ENCODE measurements at places on chromosomes 3 and 15.

GRCh38 chr15:32838820-32839219 lies 121.0 kb downstream of the GREM1 start:
- DNase-seq, result no peak

GRCh38 chr3:62318365-62318751 lies 55.0 kb downstream of the FEZF2 start:
- DNase-seq, result no peak

DNA sequence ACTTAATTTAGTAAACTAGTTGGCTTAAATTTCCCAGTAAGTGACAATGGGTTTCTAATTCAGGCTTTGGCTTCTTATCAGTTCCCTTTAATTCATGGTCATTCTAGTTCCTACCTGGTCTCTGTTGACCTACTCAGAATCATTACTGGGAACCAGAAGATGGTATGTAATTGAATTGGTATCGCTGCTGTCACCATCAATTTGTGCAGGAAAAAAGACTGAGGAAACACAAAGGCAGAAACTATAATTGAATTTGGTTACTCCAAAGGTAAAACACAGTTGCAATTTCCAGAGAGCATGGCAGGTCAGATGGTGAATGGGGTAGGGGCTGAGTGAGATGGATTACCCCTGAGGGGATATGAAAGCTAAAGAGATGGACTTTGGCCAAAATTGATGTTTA lies 226.5 kb upstream of the GAP43 start:
- DNase-seq, result no peak

DNA sequence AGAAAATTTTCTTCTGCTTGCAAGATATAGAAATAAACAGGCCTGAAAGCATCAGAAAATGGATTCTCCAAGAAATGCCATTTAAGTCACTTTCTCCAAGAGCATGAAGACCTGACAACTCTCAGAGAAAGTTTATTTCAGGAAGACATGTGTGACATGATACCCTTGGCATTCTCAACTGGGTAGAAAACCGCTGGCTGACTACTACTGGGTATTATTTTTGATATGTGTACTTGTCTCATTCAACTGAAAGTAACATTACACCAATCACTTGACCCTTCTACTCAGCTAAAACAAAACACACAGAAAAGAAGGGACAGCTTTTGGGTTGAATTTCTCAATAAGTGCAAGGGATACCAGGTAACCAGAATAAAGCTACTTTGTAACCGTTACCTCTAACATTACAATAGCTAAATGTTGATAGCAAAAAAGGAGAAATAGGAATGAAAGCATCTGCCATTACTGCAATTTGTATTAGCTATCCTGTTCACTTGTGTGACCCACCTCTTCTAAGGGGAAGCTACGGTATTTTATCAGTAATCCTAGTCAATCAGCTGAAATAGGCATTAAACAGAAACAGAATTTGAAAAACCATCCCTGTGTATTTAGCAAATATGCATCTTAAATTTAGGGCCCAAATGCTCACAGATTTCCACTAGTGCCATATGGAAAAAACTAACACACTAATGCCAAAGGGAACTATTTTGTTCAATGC lies 7.3 kb downstream of the TRA2B start:
- no peak for DNase-seq

DNA sequence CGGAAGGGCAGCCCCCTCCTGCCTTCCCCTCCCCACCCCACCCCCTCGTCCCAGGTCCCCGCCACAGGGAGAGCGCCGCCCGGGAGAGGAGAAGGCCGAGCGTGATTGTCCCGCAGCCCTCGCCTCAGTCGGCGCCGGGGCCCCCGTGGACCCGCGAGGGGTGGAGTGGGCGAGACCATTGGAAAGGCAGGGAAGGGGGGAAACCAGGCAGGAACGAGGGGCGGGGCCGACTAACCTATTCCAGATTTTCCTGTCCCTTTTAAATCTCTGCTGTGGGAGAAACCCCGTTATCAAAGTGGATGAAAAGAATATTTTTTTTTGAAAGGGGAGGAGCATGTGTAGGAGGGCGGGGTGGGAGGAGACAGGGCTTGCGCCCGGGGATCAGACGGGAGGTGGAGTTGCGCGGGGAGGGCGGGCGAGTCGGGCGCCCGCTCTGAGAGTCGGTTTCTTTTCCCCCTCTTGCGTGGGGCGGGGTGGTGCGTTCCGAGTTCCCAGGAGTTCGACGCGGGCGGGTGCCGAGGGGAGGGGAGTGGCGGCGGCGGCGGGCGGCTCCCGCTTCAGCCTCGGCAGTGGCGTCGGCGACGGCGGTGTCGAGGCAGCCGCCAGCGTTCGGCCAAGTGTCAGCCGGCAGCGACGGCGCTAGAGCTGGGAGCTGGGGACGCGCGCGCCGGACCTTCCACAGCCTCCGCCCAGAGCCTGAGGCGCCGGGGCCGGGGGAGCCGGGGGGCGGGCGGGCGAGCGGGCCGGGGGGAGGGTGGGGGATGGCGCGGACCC lies at the start of gene NECTIN3:
NECTIN3 (plus strand) TSS at position 560 of the 774 bp plus-strand sequence; CDS start at position 762, 202 bp downstream.
- peak; percentile 88 for DNase-seq

- DNase-seq, result no peak
Measured at GRCh38 chr3:159831466-159831865, 157.2 kb upstream of the IL12A start.

DNA sequence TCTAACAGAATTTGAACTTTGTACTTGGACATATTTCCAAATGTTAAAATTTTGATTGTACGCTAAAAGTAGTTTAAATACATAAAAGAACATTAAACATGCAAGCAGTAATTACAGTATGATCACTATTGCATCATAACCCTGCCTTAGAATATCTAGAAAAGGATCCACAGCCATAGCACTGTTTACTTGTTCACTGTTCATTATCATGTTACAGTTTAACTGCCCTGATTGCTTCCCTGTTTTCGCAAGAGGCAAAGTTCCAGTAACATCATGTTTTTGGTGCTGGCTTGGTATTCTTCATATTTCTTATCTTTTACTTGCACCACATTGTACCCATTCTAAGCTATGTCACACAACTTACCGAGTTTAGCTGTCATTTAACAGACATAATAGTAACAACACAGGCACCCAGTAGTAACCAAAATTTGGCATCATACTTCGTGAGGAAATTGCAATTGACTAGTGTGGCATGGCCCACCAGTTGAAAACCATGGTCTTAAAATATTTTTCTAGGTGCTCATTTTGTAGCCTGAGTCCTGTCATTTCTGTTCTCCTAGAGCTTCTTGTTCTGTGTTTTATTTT lies 13.3 kb upstream of the TMEM87A start:
- no peak for DNase-seq

GRCh38 chr3:39216176-39216790 lies 23.9 kb upstream of the XIRP1 start:
- no peak for DNase-seq
